ENCODE measurements at places on chromosomes 16 and 17.

DNA sequence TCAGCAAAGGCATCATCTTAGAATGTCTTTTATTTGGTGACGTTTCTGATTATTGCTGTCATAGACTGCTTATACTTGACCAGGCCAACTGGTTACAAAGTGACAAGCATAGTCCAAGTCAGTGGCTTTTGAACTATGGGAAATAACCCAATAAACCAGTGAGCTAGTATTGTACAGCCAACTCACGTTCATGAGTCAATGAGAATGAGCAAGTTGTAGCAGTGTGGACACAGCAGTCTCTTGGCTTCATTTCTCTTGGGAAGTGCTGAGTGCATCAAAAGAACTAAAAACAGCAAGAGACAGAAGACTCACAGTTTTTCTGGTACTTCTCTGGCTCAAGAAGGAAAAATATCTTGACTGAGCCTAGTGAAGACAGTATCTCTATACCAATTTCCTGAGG is 36.9 kb upstream of the CRISPLD2 start:
- DNase-seq = no peak

DNA sequence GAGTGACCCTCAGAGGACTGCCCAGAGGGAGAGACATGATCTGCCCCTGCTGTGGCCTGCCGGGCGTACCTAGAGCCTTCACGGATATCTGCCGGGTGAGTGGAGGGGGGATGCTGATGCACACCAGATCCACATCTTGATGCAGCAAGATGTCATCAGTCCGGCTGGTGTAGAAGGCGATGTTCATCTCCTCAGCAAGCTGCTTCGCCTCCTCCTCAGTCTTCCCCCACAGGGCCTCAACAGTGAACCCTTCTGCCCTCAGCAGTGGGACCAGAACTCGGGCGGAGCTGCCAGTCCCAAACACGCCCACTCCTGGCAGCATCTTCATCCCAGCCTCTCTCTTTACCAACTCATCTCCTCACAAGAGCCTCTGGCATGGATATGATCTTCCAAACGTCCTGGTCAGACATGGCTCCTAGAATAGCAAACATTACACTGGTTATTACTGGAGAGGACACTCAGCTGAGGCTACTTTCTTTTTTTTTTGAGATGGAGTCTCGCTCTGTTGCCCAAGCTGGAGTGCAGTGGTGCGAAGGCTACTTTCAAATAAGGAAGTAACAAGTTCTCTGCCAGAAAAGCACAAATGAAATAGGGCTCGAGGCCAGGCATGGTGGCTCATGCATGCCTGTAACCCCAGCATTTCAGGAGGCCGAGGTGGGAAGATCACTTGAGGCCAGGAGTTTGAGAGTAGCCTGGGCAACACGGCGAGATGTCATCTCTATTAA is 18.9 kb downstream of the C16orf86 start:
- DNase-seq = no peak

GRCh38 chr17:19344311-19345066 is 18.0 kb downstream of the B9D1 start:
- no peak for DNase-seq

DNA sequence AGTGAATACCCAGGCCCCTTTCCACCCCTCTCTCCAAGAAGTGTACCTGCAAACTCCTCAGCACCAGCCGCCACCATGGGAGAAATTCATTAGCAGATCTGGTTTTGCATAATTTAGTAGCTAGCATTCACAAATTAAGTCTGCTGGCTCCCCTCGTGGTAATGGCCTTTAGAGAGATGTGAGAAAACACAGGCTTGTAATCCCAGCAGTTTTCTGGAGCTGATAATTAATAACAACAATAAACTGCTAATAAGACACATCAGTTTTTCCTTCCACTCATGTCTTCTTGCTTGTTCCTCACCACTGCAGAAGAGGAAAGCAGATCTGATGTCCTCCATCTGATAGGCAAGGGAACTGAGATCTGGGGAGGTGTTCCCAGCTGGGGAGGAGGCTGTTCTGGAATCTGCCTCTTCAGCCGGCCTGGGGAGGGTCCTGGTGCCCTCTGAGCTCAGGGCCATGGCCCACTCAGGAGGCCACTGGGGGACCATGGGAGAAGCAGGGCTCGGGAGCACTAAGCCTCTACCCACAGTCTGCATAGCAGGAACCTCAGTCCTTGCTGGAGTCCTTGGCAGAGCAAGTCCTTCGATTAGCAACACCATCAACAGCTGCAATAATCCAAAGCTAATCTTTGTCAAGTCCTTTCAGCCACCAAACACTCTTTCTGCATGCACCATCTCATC is 74.2 kb upstream of the DNAJA2 start:
- DNase-seq = no peak

GRCh38 chr17:70278844-70279462 is 109.6 kb downstream of the KCNJ2 start:
- DNase-seq = no peak

DNA sequence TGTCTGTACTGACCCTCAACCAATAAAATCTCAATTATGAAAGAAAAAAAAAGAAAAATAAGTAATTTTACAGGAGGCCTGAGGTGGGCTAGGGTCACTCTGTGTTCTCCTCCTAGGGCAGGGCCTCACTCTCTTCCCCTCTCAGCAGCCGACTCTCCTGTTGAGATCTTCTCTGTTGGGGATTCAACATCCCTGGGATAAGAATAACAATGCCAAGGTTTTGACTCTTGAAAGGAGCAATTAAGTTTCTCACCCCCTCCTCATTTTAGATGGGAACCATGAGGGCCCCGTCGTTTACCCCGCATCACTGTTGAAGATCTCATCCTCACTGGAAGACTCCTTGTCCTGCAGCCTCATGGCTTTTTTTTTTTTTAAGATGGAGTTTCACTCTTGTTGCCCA is 21.5 kb upstream of the BRCA1 start:
- DNase-seq = no peak

- peak; percentile 58 for DNase-seq
These were observed 410 bp upstream of the HOXB5 start for GRCh38 chr17:48593840-48594537.

GRCh38 chr17:75398279-75398678 is 7.2 kb downstream of the GRB2 start:
- DNase-seq = no peak

DNA sequence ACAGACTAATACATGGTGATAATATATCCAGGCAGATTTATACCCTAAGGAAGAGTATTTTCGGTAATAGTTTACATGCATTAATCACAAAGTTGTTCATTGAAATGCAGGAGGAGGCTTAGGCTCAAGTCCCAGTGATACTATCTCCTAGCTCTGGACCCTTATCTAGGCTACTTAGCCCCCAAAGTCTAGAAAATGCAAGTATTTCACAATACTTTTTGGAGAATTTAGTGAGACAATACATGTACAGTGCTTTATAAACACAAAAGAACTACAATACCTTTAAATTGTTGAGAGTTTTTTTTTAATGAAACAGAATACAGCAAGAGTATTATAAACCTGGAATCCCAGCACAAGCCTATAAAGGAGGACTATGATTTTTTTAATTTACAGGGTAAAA is 473.9 kb downstream of the HS3ST3B1 start:
- DNase-seq = no peak

DNA sequence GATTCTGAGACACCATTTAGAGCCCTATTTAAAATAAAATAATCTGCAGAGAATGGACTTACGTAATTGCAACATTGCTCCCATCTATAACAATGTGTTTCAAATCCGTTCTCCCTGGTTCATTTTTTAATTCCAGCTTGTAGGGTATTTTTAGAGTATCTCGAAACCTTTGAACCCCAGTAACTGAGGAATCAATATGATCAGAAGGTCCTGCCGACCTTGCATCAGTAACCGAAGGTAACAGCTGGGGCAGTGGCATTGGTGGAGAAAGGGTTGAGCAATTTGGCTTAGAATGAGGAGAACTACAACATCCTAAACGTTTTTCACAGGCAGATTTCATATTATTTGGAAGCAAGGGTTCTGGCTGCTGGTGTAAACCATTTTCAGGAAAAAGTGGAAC is 49.3 kb downstream of the N4BP1 start:
- no peak for DNase-seq

DNA sequence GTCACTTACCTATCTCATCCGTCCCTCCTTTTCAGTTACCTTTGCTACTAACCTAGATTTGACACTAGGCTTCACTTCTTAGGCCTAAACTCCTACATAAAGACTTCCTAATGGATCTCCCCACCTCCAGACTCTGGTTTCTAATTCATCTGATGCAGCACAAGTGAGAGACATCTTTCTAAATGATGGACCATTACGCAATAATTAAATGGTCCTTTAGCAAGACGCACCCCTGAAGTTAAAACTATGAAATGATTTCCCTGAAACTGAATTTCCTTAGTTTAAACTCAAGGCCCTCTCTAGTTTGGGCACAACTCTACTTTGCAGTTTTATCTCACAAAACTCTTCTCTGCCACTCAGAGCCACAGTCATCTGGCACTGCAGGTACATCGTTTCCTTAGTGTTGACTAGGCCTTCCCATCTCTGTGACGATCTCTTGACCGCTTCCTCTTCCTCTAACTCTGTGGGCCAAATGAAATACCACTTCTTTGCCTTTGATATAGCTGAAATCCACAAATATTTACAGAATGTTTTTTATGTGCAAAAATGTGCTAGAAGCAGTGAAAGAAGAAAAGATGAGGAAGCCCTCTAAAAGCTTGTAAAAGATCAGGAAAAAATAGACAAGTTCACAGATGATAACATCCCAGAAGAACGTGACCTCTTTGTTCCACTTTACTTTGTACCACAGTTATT is 3.3 kb downstream of the SYNRG start:
- no peak for DNase-seq

DNA sequence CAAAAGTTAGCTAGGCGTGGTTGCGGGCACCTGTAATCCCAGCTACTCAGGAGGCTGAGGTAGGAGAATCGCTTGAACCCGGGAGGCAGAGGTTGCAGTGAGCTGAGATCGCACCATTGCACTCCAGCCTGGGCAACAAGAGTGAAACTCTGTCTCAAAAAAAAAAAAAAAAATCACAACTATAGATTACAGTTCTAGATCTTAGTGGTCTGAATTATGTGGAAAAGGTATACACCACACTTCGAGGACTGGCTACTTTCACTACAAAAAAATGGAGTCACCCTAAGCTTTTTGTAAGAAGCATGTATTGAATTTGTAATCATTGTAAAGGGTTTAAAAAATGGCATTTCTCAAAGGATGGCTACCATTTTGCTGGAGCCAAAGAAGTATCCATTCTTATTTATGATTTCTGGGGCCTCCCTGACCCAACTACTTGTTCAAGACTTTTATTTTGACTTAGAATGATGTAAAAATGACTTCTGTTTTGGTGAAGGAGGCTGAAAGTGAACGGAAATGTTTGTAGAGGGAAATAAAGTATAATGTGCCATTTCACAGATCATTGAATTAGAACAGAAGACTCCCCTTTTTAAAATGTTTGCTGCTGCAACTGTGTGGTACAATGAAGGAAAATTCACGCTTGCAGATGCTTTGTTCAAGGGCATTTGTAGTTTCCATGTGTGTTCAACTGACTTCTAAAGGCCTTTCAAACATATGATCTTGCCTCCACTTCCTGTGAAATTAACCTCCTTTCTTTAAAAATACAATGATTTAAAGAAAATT is 37.1 kb upstream of the NOL11 start:
- no peak for DNase-seq

DNA sequence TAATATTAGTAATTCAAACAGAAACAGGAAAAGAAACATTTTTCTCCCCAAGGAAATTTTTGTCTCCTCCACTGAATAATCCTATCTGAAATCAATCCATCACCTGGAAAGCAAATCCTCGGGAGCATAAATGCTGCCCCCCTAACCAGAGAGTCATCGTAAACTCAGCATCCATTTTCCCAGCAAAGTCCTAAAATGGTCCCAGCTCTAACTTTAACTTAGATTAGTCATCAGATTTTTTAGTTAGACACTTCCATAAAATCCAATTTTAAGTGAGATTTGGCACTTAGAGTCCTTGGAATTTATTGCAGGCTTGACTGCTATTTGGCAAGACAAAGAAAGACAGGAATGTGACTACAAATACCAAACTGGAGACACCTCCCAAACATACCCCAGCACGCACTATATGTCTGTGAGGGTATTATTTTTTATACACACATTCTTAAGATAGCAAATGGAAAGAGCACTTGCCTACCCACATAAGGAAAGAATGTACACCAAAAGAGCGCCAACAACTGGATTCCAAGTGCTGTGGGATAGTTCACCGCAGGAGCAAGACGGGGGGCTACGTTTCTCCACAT is 15.4 kb downstream of the SCO1 start:
- DNase-seq = no peak

GRCh38 chr16:89884041-89884421 is 10.6 kb downstream of the TCF25 start:
- DNase-seq = no peak

GRCh38 chr16:252366-253337 is 18.0 kb downstream of the FAM234A start:
- no peak for DNase-seq

GRCh38 chr17:45973099-45973780 is 25.8 kb upstream of the STH start:
- DNase-seq = no peak

DNA sequence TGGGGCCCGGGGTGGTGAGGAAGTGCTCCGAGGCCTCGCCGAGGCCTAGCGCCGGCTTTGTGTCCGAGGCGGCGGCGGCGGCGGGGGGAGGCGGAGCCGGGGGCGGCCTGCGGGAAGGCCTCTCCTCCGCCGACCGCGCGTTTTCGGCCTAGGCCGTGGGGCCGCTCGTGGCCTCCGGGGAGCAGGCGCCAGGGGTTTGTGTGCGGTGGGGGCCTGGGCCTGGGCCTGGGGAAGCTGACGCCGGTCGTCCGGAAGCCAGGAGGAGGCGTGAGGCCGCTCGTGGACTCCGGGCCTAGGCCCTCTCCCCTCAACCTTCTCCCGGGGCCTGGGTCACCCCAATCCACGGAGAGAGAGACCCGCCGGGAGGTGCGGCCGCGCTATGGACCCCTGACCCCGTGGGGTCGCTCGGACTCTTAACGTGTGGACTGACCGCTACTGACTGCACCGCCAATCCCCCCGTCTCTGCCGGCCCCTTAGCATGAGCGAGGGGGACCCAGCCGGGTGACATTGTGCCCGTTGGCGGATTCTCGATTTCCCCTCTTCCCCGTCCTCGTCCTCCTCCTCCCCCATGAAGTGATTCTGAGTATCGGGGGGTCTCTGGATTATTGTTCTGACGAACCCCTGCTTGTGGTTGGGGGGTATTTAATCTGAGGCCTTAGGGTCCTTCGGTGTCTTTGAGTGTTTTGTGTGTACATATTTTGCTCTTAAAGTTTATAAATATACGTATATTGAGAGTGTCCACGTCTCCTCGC is 660 bp downstream of the RBBP6 start:
- DNase-seq = peak; percentile 23

GRCh38 chr17:71521724-71522123 is 599.1 kb upstream of the SOX9 start:
- DNase-seq = no peak

GRCh38 chr16:83704656-83705055 is 103.1 kb upstream of the HSBP1 start:
- DNase-seq = no peak

- DNase-seq = no peak
These were observed 7.3 kb downstream of the SLC5A10 start for GRCh38 chr17:18959071-18959844.
